ENCODE measurements at places on chromosomes 2 and 18.
A peak's percentile ranks its signal among the peaks of the same experiment; 100 is the strongest.

DNA sequence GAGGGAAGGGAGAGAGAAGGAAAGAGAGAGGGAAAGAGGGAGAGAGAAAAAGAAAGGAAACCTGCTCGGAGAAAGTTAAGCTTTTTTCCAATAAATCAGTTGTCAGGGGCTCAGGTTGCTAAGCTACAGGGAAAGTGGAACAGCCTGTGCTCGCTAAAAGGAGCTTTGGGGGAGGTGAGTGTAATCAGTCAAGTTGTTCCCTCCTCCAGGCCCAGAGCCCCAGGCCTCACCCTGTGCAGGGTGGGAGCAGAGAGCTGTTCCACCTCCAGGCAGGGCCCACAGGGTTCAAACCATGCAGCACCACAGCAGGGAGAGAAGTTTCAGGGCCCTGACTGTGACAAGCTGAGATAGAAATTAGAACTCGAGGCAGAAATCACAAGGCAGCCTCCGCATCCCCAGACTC lies 56.4 kb upstream of the PPP1CB start:
- DNase-seq, result no peak
- no peaks in the 10 kb centered on the region for H3K4me1 ChIP-seq
- no peak overlapping the region for H3K27ac ChIP-seq
- no peak overlapping the region for H3K4me3 ChIP-seq
- no peaks in the 10 kb centered on the region for H3K27me3 ChIP-seq

GRCh38 chr18:65523461-65523860 lies 227.4 kb upstream of the CDH7 start:
- no peak for DNase-seq
- H3K27me3 ChIP-seq, result no peaks in the 10 kb centered on the region
- no peaks in the 10 kb centered on the region for H3K36me3 ChIP-seq
- H3K4me1 ChIP-seq, result no peaks in the 10 kb centered on the region

- DNase-seq, result no peak
- H3K4me3 ChIP-seq, result no peak overlapping the region
- H3K36me3 ChIP-seq, result no peaks in the 10 kb centered on the region
- H3K4me1 ChIP-seq, result no peaks in the 10 kb centered on the region
- H3K27me3 ChIP-seq, result no peaks in the 10 kb centered on the region
- H3K27ac ChIP-seq, result no peak overlapping the region
Observed at GRCh38 chr2:83823229-83823628, 635.9 kb downstream of the SUCLG1 start.

DNA sequence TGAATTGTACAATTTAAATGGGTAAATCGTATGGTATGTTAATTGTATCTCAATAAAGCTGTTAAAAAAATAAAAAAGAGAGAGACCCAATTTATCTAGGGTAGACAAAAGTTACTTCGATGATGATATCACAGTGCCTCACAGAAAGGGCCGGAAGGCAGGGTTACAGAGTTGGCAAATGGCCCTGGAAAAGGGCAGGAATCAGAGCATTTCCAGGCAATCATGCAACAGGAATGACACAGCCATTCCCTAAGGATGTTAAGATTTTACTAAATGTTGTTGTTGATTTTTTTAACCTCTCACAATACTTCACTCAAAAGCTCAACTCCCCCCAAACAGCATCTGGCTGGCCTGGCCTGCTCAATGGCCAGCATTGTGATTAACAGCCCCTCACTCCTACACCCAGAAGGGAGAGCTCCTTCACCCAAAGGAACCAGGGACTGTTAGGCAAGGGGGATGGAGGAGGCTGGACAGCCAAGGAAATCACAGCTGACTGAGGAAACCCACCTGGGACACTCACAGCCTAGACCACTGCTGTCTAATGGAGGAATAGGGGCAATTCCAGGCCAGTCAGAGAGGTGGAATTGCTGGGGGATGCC lies 7.7 kb upstream of the SP100 start:
- no peak for DNase-seq
- no peaks in the 10 kb centered on the region for H3K27me3 ChIP-seq
- H3K4me3 ChIP-seq, result no peak overlapping the region

GRCh38 chr2:54954705-54955357 lies 95.4 kb downstream of the RTN4 start:
- no peak overlapping the region for H3K4me3 ChIP-seq
- no peaks in the 10 kb centered on the region for H3K27me3 ChIP-seq
- no peak overlapping the region for H3K27ac ChIP-seq
- no peaks in the 10 kb centered on the region for H3K4me1 ChIP-seq

GRCh38 chr2:95376311-95377215 lies 25.9 kb upstream of the FAHD2A start:
- no peak overlapping the region for H3K27ac ChIP-seq
- peaks cover 1% of the 10 kb centered on the region for H3K36me3 ChIP-seq
- no peak overlapping the region for H3K4me3 ChIP-seq
- H3K27me3 ChIP-seq, result peaks cover 70% of the 10 kb centered on the region
- no peak for DNase-seq

- H3K36me3 ChIP-seq, result no peaks in the 10 kb centered on the region
- no peaks in the 10 kb centered on the region for H3K4me1 ChIP-seq
- peak overlapping the region; percentile 23 for H3K27ac ChIP-seq
- H3K27me3 ChIP-seq, result peaks cover 16% of the 10 kb centered on the region
- no peak overlapping the region for H3K4me3 ChIP-seq
Observed at GRCh38 chr2:30195016-30195415, 36.3 kb upstream of the LBH start.

DNA sequence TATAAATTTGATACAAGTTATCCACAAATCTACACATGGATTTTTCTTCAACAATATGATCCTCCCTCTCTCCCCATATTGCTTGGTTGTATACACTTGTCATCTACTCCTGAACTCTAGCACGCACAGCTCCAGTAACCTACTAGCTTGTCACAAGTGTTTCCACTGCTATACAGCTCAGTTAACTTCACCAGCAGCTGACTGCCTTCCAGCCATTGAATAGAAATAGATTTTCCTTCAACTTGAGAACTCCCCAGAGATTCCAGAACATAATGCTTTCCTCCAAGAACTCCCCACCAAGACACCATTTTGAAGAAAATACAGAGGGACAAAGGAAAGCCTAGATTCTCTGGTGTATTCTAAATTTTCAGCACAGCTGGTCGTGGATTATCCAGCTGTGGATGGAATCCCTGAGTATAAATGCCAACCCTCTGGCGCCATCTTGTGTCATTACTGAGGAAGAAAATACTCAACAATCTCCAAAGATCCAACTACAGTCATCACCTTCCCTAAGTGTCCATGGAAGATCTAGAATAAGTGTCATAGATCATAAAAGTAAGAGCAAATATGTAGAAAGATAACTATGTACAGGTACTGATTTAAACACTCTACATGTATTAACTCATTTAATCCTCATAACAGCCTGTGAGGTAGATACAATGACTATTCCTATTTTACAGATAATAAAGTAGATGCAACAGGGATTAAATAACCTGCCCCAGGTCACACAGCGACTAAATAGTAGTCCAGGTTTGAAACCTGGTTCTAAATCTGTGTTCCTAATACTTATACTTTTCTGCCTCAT lies 156.7 kb downstream of the ARHGAP28 start:
- no peak overlapping the region for H3K27ac ChIP-seq
- no peak overlapping the region for H3K4me3 ChIP-seq
- H3K4me1 ChIP-seq, result no peaks in the 10 kb centered on the region
- no peaks in the 10 kb centered on the region for H3K36me3 ChIP-seq
- DNase-seq, result no peak
- H3K27me3 ChIP-seq, result no peaks in the 10 kb centered on the region

DNA sequence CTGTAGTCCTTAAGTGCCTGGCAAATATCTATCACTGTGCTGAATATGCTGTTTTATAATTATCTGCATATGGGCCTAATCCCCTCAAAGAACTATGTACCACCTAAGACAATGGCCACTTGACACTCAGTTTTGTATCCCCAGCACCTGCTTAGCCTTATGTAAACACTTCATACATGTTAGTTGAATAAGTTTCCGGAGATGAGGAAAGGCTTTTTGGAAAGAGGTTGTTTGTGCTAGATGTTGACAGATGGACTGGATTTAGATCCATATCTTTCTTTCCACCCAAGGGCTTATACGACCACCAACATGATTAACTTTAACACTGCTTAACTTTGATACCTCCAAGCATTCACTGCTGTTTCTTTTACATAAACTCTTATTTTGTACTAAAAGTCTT lies 63.3 kb downstream of the FAM228A start:
- peaks cover 20% of the 10 kb centered on the region for H3K36me3 ChIP-seq
- no peaks in the 10 kb centered on the region for H3K4me1 ChIP-seq
- H3K4me3 ChIP-seq, result no peak overlapping the region
- no peak for DNase-seq
- H3K27ac ChIP-seq, result no peak overlapping the region
- H3K27me3 ChIP-seq, result no peaks in the 10 kb centered on the region

GRCh38 chr2:231615058-231615671 lies 22.5 kb downstream of the TEX44 start:
- H3K27ac ChIP-seq, result no peak overlapping the region
- H3K4me3 ChIP-seq, result peak overlapping the region; percentile 82
- H3K4me1 ChIP-seq, result peaks cover 17% of the 10 kb centered on the region
- H3K27me3 ChIP-seq, result no peaks in the 10 kb centered on the region
- peaks cover 13% of the 10 kb centered on the region for H3K36me3 ChIP-seq

GRCh38 chr2:240209493-240209892 lies 69.0 kb upstream of the OTOS start:
- H3K27me3 ChIP-seq, result peaks cover 9% of the 10 kb centered on the region
- no peak overlapping the region for H3K27ac ChIP-seq
- no peaks in the 10 kb centered on the region for H3K4me1 ChIP-seq
- no peaks in the 10 kb centered on the region for H3K36me3 ChIP-seq

GRCh38 chr2:3563521-3563976 lies 5.4 kb upstream of the RNASEH1 start:
- no peak for DNase-seq
- no peaks in the 10 kb centered on the region for H3K27me3 ChIP-seq
- H3K36me3 ChIP-seq, result peaks cover 6% of the 10 kb centered on the region
- H3K4me3 ChIP-seq, result no peak overlapping the region
- no peak overlapping the region for H3K27ac ChIP-seq

- peaks cover 23% of the 10 kb centered on the region for H3K27me3 ChIP-seq
- peaks cover 11% of the 10 kb centered on the region for H3K4me1 ChIP-seq
- DNase-seq, result no peak
- H3K36me3 ChIP-seq, result no peaks in the 10 kb centered on the region
- H3K4me3 ChIP-seq, result no peak overlapping the region
Observed at GRCh38 chr18:44638034-44638540, 42.6 kb upstream of the SETBP1 start.

- H3K27me3 ChIP-seq, result no peaks in the 10 kb centered on the region
- no peaks in the 10 kb centered on the region for H3K4me1 ChIP-seq
- no peak overlapping the region for H3K4me3 ChIP-seq
- no peak for DNase-seq
- no peak overlapping the region for H3K27ac ChIP-seq
Observed at GRCh38 chr2:190607014-190607597, 41.8 kb upstream of the NAB1 start.
